Activated T-helper 1 cell treated with Interleukin-2 at 50 U/mL for 16 hours (primary cell): ENCODE measurements at places on chromosomes 4 and X.

- DNase-seq, result no peak
Observed at GRCh38 chr4:67332627-67333026, 212.7 kb downstream of the CENPC start.

DNA sequence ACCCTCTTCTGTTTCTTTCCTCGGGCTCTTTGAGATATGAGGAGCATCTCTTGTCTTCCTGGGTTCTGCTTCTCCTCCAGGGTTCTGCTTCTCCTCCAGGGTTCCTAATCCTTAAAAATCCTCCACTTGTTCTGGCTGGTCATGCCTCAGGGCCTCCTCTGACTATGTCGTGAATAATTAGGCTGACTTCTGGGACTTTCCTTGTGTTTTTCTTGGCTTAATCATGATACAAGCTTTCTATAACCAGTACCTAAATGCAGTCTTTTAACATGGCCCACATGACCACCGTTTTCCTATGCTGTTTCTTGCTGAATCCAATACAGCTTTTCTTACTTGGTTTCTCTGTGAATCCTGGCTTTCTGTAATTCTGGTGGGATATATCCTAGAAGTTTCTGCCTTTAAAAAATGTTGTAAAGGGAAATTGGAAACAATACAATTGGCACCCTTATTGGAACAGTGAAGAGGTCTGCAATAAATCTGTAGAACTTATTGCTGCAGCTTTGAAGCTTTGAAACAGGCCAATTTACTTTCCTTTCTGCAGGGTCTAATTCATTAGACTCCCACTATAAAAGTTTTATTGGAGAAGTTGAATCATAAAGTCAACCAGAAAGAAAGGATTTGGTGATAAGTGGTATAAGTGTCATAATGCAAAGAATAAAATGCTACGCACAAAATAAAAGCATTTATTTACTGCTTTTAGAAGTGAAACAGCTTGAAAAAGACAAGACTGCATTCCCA, 213.1 kb downstream of the UGT8 start:
- DNase-seq, result no peak

GRCh38 chr4:108683479-108683878, 33.1 kb downstream of the OSTC start:
- no peak for DNase-seq

DNA sequence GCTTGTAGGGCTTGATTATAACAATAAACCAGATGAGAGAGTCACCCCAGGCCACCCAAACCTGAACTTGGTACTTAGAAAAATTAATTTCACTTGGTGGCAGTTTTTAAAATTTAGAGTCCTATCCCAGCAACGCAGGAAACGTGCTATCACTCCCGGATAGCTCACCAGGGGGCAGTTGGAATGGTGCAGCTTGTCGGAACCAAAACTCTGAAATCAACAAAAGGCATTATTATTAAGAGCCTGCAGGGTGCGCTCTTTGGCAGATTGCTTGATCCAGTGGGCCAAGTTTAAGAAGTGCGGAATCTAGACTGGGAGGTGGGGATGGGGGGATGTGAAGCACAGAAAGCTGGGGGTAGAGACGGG, 2.4 kb downstream of the FRAS1 start:
- no peak for DNase-seq

DNA sequence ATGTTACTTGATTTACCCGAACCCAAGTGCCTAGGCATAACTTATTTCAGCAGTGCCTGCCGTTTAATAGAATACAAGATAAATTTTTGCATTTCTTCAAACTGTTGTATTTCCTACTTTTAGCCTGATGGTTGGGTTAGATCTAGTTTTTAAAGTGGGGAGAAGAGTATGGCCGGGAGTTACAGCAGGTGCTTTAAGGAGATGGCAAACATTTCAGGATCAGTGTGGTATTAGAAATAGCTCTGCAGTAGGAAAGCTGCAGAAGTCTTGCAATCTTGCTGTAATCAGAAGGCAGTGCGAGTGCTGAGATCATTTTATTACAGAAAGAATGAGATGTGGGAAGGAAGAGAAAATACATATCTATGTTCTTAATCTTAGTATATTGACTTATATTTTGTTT, 977.8 kb upstream of the TENM3 start:
- no peak for DNase-seq

DNA sequence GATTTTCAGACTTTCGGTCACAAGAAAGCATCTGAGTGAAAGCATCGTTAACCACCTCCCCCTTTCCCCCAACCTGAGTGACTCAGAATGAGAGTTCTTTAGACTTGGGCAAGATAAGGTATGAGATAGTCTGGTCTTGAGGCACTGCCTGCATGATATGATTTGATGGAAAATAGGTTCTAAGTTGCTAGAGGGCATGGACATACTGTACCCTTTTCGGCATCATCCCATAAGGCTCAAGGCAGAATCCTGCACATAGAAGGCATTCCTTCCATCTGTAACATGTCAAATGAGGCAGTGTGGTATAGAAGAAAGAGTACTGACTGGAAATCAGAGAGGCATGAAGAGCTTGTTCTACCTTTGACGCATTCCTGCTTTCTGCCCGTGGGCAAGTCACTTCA, 16.8 kb upstream of the AMOT start:
- DNase-seq, result no peak

GRCh38 chr4:147594107-147594506, 23.1 kb upstream of the TMEM184C start:
- DNase-seq, result no peak

- no peak for DNase-seq
Observed at GRCh38 chr4:144338148-144338547, 197.6 kb upstream of the GYPA start.

- no peak for DNase-seq
Observed at GRCh38 chr4:1348014-1348513, 1.1 kb downstream of the UVSSA start.

DNA sequence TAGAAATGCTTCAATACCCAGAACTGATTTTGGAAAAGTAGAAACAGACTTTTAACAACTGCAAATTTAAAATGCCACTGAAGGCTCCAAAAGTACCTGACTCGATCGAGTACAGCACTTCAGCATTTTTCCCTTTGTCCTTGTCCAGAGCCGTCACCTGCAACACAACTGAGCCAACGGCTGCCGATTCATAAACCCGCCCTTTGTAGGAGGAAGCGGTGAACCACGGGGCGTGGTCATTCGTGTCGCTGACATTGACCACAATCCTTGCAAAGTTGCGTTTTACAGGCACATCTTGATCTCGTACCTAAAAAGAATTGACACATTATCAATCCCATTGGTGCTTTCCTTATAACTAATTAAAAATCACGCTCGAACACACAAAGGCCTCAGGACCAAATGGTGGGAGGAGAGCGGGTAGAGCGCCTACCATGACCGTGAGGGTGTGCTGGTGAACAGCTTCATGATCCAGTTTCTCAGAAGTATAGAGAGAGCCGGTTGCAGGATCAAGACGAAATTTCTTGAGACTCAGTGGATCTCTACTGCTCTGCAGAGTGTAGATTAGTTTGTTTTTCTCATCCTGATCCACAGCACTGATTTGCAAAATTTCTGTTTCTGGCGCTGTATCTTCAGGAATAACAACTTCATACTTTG, 72.8 kb upstream of the MTNR1A start:
- DNase-seq, result no peak

DNA sequence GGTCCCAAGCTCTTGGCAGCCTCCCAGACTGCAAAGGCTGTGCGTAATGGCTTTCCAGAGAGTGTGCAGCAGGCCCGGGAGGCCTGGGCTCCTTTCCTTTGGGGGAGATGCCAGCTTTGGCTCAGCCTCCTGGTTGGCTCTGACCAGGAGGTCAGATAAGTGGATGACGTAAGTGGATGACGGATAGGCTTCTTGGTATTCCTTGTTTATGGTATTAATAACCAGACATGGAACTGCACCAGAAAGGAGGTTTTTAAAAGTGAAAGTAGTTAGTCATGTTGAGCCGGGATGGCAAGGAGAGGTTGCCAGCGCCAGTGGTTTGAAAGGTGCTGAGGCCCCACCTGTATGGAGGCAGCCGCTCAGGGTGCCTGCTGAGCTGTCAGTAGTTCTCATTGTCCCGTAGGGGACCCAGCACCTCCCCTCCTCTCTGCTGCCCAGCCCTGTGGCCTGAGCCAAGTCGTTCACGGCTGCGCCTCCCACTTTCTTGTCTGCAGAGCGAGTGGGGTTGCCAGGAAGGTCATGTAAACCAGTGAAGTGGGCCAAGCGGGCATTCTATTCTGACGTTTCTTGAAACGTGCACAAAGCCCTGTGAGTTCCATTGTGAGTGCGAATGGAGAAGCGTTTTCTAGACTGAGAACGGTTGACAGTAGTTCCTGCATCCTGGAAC, 28.7 kb upstream of the STOX2 start:
- DNase-seq, result no peak

GRCh38 chr4:151173871-151174270, 74.4 kb downstream of the RPS3A start:
- no peak for DNase-seq

DNA sequence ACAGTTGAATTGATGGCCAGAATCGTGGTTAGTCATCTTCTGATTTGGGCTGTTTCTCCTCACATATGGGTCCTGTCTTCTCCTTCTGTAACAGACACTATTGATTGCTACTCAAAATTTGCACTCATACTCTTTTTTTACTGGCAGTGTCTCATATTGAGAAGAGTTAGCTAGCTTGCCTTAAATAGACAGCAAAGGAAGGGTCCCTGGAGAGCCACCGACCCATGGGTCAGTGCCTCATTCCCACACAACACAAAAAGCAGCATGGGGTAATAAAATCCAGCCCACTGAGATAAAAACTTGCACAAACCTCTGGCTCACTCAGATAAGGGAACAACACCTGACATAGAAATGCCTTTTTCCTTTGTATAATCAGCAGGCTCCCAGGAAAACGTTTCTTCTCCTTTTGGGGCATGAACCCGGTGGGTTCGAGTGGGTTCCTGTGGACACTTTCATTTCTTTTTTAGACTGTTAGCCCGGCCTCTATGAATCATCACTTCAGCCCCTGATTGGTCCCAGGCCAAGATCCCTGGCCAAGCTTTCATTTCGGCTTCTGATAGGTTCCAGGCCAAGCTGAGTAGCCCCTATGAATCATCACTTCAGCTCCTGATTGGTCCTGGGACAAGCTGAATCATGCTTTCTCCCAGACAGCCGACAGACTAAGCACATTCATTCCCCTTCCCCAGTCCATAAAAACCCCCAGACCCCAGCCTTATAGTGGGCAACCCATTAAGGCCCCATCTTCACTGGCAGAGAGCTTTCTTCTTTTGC, 408.1 kb downstream of the DCAF12L2 start:
- DNase-seq, result no peak

DNA sequence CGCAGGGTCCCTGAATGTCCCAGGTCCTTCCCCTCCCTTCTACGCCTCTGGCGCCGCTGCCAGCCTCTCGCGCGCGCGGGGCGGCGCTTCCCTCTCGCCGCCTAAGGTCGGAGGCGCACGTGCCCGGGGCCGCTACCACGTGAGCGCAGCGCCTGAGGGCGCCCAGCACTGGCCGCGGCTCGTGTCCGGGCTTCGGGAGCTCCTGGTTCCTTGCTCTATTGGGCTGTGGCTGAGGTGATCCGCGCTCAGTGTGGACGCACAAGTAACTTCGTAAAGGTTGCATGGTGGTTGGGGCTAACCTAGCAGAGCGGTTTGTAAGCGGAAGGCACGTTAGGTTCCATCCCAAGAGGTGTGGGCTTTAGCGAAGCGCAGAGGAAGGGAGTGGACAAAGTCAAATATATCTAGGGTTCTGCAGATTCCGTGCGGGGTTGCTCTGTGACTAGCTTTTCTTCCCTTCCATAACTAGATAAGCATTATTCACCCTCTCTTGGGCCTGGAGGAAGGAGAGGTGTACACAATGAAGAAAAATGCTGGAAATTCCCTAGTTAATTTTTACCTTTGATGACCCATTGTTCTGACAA, 1.8 kb downstream of the TLL1 start:
- DNase-seq, result no peak

- no peak for DNase-seq
Observed at GRCh38 chrX:12423346-12423745, 285.1 kb downstream of the FRMPD4 start.

DNA sequence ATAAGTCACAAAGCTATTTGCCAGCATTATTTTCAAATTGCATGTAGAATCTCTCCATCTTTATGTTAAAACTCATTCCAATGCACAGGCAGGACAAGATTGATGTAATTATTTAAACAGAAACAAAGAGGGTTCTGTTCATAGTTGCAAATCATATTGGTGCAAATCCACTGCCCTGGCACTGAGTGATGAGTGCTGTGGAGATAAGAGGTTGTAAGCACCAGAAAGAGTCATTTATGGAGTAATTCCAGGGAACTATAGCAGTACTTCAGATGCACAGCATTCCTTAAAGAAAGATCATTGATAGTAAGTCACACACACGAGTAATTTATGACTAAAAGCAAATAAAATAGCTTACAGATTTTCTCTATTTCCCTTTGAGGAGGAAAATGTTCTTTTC, 337.7 kb upstream of the CTSO start:
- no peak for DNase-seq

DNA sequence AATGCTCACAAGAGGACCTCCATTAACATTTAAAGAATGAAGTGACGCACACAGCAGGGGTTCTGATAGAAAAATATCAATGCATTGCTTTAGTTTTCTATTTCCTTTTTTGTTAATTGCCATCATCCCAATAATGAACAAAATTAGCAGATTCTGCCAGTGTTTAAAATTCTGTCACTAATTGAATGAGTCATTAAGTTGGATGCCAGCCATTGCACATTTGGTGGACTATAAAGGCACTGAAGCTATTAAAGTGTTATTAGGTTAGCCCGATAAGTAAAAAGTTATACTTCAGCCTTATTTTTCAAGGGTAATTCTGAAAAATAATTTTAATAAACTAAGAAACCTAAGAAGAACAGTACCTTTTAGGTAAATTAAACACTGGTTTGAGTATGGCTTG, 53.1 kb downstream of the MAP3K15 start:
- DNase-seq, result no peak
